ENCODE measurements at places on chromosomes 12 and 14.

- DNase-seq = no peak
Observed at GRCh38 chr12:58425481-58426392, 484.4 kb downstream of the ATP23 start.

- no peak for DNase-seq
Observed at GRCh38 chr12:93373961-93374656, 3.6 kb upstream of the NUDT4 start.

DNA sequence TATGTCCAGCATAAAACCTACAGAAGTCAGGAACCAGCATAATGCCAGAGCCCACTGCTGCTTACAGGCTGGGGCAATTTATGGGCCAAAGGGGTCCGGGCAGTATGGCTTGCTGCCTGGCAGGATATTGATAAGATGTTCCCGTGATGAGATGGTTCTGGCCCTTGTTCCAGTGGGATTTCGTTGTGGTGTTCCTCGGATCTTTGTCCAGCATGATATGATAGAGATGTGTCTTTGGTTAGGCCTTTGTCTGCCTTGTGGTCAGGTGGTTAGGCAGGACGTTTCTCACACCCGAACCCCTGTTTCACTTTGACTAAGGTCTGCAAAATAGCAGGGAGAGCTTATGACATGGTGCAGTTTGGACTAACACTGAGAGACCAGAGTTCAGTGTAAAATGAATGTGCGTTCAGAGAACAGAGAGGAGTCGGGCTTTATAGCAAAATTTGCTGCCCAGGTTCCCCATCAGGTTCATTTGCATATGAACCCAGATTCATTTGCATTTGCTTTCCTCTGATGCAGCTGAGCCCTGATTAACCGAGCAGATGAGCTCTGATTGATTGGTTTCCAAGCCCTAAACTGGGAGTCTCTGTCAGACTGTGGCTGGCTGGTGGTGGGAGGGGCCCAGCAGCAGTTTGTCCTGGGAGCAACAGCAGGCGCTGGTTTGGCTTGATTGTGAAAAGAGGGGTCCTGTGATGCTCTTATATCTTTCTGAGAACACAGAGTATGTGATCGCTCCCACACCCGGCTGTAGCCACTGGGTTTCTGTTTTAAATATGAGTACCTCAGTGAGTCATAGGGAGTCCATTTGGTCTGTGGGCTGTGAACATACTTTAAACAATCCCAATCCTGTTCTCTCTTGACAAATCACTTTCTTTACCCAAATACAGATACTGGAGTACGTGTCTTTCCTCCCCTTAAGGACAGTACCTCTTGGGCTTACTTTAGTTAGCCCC, 156.3 kb upstream of the PZP start:
- no peak for DNase-seq

GRCh38 chr12:110585231-110585799, 2.2 kb upstream of the PPTC7 start:
- peak; percentile 60 for DNase-seq

DNA sequence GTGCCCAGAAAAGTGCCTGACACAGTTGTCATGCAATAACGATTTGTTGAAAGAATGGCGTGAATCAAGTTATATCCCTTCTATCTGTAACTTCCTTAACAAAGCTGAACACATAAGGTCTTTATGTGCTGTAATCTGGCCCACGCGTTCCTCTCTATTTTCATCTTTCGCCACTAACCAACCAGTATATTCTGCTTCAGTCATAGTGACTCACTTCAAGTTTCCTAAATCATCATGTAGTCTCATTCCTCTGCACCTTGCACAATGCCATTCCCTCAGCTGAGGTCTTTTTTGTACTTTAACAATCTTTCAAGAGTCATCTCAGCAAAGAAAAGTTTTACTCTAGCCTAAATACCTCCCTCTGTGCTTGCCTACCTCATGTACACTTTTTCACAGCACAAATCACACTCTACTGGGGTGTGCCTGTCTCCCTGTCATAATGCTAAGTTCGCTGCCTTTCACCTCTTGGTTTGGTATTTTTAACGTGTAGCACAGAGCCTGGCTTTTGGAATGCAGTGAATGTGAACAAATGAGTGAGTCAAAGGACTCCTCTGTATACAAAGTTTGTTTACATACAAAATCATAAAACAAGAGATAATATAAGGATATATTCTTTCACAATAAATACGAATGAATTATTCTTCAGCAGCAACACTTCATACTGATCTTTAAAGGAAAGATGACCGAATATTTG, 2.9 kb upstream of the CMAS start:
- no peak for DNase-seq

GRCh38 chr14:90062127-90062794, 467 bp downstream of the KCNK13 start:
- DNase-seq = no peak

DNA sequence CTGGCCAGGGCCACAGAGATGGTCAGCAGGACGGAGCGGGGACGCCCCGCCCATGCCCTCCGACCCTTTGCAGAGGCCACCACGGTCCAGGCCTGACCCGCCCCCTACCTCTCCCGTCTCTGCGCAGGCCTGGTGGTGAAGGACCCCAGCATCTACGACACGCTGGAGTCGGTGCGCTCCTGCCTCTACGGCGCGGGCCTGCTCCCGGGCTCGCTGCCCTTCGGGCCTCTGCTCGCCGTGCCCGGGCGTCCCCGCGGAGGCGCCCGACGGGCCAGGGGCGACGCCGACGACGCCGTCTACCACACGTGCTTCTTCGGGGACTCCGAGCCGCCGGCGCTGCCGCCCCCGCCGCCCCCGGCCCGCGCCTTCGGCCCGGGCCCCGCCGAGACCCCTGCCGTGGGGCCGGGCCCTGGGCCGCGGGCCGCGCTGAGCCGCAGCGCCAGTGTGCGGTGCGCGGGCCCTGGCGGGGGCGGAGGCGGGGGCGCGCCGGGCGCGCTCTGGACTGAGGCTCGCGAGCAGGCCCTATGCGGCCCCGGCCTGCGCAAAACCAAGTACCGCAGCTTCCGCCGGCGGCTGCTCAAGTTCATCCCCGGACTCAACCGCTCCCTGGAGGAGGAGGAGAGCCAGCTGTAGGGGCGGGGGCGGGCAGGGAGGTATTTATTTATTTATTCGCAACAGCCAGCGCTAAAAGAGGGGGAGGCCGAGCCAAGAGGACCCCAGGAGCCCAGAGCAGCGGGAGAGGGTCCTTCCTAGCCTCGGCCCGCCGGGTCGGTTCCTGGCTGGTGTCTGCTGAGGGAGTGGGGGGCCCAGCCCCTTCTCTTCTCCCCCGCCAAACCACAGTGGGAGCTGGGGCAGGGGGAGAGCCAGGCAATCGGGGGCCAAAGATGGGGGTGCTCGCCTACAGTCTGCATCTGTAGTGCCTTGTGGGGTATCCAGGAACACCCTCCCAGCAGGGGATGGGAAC, 8.1 kb downstream of the TAMALIN start:
- DNase-seq = no peak
